Osteoblast (primary cell): ENCODE measurements at places on chromosomes 7 and 10. TPM values are rescaled to one million over a fixed set of nuclear protein-coding genes. Genes with fewer than 3 reads are reported as not detected.

The LIPN gene
- not detected in 2 replicates for total RNA-seq

- no peak overlapping the region for H3K27ac ChIP-seq
- H3K27me3 ChIP-seq: no peaks in the 10 kb centered on the region
- H3K4me1 ChIP-seq: no peaks in the 10 kb centered on the region
- no peak for DNase-seq
- no peak overlapping the region for H3K4me3 ChIP-seq
Measured at GRCh38 chr7:33369888-33370287, 240.5 kb downstream of the BBS9 start.

DNA sequence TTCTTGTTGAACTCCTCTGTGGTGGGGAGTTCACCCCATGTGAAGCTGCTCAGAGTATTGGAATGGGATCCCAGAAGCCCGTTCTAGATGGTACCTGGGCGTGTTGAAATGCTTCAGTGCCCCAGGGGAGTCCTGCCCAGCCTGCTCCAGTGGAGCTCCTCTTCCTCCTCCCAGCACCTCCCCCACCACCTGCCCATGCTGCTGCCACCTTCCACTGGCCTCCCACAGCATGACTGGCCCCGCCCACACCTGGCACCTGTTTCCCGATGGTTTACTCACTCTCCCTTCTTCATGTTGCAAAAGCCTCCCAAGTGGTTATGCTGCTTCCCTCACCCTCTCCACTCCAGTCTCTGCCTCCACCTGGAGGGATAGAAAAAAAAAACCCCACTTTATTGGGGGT is 32.2 kb upstream of the PCBD1 start:
- DNase-seq: no peak
- H3K27ac ChIP-seq: no peak overlapping the region
- H3K27me3 ChIP-seq: peaks cover 13% of the 10 kb centered on the region
- no peak overlapping the region for H3K4me3 ChIP-seq
- H3K36me3 ChIP-seq: no peaks in the 10 kb centered on the region

DNA sequence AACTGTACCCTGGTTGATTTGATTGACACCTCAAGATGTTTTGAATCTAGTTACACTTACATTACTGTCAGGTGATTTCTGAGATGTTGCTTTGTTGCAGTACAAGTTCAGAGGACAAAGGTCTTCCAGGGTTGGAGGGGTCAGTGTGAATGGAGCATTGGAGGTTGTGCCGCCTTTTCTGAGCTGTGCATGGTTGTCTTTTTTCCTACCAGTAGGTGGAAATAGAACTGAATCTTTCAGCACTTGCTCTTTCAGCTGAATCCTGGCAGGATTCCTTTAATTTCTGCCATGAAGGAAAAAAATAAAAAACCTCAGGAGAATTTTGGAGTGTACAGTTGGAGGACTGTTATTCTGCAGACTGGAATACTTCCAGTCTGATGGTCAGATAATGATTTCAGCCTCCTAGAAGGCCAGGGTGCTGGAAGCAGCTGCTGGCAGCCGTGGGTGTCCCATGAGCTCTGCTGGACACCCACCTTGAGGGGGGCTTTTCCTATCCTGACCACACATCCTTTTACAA is 82.7 kb downstream of the PLCE1 start:
- H3K4me1 ChIP-seq: peaks cover 13% of the 10 kb centered on the region
- no peaks in the 10 kb centered on the region for H3K36me3 ChIP-seq
- H3K27ac ChIP-seq: no peak overlapping the region
- no peaks in the 10 kb centered on the region for H3K27me3 ChIP-seq

The ANKRD61 gene
- total RNA-seq: not detected in 2 replicates

The SEMA3D gene
- 0.59 and 0.72 TPM in 2 replicates for total RNA-seq

The CLDN4 gene
- total RNA-seq: 0.36 and 0.59 TPM in 2 replicates

DNA sequence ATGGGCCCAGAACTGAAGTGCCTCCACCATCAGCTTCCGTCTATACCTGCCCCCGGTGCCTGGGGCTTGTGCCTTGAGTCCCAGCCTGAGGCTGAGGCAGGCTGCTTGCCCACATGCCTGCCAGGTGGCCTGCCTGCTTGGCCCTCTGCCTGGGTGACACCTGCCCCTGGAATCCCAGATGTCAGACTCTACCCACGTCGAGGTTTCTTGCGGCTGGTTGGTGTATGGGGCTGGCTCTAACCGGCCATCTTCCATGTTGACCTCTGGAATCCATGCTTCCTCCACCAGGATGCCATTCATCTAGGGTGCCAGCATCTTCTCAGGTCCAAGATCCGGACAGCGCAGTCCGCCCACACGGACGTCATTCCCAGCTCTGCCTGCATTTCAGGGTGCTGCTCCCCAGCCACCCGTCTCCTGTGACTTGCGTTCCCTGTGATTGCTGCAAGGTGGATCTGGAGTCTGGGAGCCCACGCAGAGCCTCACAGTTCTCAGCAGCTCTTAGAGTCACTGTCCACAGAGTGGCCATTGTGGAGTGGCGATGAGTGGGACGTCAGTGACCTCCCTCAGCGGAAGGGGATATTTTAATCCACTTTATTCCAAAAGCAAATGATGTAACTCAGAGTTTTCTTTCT is 298.1 kb downstream of the TCERG1L start:
- no peaks in the 10 kb centered on the region for H3K4me1 ChIP-seq
- H3K27ac ChIP-seq: no peak overlapping the region
- no peaks in the 10 kb centered on the region for H3K36me3 ChIP-seq
- H3K4me3 ChIP-seq: no peak overlapping the region

The GRID1 gene
- total RNA-seq: under 0.01 TPM in 1 of 2 replicates, not detected in the other

DNA sequence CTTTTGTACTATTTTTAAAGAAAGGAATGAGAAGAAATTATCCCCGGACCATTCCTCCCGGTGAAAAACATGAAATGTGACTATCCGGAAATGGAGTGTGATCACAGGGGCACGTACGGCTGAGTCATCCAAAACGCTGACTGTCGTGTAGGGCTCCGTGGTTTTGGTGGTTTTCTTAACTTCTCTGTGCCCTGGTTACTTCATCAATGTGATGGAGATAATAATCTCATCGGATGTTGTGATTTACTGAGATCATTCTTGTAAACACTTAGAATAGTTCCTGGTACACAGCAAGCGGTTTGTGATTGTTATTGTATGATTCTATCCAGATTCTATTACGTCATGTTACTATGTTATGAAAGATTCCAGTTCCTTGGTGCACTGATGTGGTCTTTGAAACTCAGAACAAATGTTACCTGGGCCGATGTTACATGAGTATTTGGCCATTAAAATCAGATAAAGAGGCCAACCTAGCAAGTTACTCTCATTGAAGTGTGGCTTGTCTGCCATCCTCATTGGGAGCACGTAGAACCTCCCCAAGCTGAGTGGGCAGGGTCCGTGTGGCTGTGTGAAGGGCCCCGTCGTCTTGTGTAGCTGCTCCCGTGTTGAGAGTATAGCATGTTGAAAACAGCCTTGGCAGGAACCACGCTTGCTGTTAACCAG is 99.5 kb downstream of the CAMK1D start:
- no peaks in the 10 kb centered on the region for H3K36me3 ChIP-seq
- peak overlapping the region; percentile 46 for H3K4me3 ChIP-seq
- no peaks in the 10 kb centered on the region for H3K27me3 ChIP-seq
- DNase-seq: peak; percentile 85
- H3K27ac ChIP-seq: peak overlapping the region; percentile 87

The ATRNL1 gene
- total RNA-seq: 1.2 and 1.4 TPM in 2 replicates

The MACC1 gene
- 0.29 and 0.36 TPM in 2 replicates for total RNA-seq

- peak overlapping the region; percentile 22 for H3K27ac ChIP-seq
- DNase-seq: no peak
- no peaks in the 10 kb centered on the region for H3K27me3 ChIP-seq
- H3K36me3 ChIP-seq: peaks cover 17% of the 10 kb centered on the region
- peaks cover 22% of the 10 kb centered on the region for H3K4me1 ChIP-seq
Measured at GRCh38 chr7:7221599-7222038, 39.3 kb downstream of the C1GALT1 start.

GRCh38 chr10:96576277-96576980 is 10.4 kb downstream of the TM9SF3 start:
- H3K36me3 ChIP-seq: peaks cover 7% of the 10 kb centered on the region
- H3K27ac ChIP-seq: no peak overlapping the region
- H3K27me3 ChIP-seq: no peaks in the 10 kb centered on the region
- no peaks in the 10 kb centered on the region for H3K4me1 ChIP-seq
- DNase-seq: no peak

GRCh38 chr7:158272509-158273137 is 315.0 kb downstream of the PTPRN2 start:
- no peak overlapping the region for H3K27ac ChIP-seq
- H3K4me1 ChIP-seq: no peaks in the 10 kb centered on the region
- no peaks in the 10 kb centered on the region for H3K36me3 ChIP-seq
- no peak overlapping the region for H3K4me3 ChIP-seq
- DNase-seq: peak; percentile 73

DNA sequence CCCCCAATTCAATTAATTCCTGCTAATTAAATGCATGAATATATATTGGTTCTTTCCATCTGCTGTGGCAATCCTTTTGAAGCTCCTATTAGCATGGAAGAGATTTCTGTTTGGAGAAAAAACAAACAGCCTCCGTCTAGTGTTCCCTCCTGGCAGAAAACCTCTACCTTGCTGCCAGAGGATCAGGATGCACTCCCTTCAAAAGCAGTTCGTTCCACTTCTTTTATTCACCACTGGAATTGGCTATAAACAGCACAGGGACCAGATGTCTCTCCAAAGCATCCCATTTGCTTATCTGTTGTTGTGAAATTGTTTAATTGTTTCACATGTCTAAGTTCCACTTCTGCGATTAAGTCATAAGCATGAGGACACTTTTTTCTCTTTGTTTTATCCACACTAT is 77.8 kb upstream of the PTN start:
- H3K27ac ChIP-seq: no peak overlapping the region
- no peaks in the 10 kb centered on the region for H3K27me3 ChIP-seq
- H3K36me3 ChIP-seq: no peaks in the 10 kb centered on the region

- no peaks in the 10 kb centered on the region for H3K27me3 ChIP-seq
- no peaks in the 10 kb centered on the region for H3K4me1 ChIP-seq
- H3K4me3 ChIP-seq: no peak overlapping the region
- H3K27ac ChIP-seq: no peak overlapping the region
- no peaks in the 10 kb centered on the region for H3K36me3 ChIP-seq
- DNase-seq: no peak
Measured at GRCh38 chr7:124124201-124124600, 91.3 kb upstream of the TMEM229A start.

GRCh38 chr7:41052201-41052600 is 650.7 kb downstream of the INHBA start:
- no peaks in the 10 kb centered on the region for H3K27me3 ChIP-seq
- no peak overlapping the region for H3K4me3 ChIP-seq
- peaks cover 4% of the 10 kb centered on the region for H3K4me1 ChIP-seq

DNA sequence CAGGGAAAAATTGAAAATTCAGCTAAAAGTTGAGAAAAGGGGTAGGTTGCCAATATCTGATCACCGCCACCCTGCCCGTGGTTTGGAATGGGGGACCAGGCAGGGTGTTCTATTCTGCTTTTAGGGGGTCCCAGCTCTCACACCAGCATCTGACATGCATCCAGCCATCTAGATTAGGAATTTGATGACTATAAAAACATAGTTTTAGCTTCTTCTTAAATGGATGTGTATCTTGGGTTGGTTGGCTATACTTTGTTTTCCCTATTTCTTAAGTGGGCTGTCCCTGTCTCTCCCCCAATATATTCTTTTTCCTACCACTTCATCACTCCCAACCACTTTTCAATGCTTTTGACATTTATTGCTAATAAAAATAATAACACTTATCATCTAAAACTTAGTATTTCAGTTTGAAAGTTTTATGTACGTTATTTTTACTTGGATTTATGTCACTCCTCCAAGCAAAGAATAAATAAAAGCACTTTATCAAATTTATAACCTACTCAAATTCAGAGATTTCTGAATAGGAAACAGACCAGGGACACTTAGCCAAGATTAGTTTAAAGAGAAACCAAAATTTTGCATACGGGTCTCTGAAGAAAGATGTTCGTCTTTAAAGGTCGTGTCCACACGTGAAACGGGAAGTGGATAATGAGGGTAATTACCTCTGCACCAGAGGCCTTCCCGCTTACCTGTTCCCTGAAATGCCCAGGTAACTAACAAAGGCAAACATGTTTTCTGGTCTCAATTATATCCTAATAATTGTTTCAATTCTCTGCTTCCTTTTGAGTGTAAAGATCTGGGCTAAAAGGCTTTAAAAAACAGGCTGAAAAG is 233.2 kb upstream of the AUTS2 start:
- no peaks in the 10 kb centered on the region for H3K4me1 ChIP-seq
- H3K36me3 ChIP-seq: no peaks in the 10 kb centered on the region
- no peak for DNase-seq
- no peaks in the 10 kb centered on the region for H3K27me3 ChIP-seq
- no peak overlapping the region for H3K27ac ChIP-seq
- no peak overlapping the region for H3K4me3 ChIP-seq

DNA sequence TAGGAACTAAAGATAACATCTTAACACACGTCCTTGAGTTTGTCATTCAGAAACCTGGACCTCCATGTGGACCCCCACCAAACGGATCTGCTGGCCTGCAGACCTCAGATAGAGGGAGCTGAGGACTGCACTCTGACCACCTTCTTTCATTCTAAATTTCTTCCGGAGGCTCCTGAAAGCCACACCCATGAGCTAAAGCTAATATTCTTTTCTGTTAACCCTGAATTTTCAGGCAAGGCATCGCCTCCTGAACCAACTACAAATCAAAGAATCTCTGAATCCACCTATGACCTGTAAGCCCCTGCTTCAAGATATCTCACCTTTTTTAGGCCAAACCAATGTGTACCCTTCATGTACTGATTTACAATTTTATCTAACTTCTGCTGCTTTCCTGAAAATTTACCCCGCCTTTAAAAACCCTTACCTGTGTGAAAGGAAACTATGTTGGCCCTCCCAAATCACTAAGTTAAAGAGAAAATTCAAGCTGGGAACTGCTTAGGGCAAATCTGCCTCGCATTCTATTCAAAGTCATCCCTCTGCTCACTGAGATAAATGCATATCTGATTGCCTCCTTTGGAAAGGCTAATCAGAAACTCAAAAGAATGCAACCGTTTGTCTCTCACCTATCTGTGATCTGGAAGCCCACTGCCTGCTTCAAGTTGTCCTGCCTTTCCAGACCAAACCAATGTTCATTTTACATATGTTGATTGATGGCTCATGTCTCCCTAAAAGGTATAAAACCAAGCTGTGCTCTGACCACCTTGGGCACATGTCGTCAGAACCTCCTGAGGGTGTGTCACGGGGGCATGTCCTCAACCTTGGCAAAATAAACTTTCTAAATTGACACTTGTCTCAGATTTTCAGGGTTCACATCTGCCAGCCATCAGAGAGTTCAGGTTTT is 7.7 kb upstream of the MSMB start:
- no peaks in the 10 kb centered on the region for H3K36me3 ChIP-seq
- H3K27me3 ChIP-seq: no peaks in the 10 kb centered on the region
- no peak overlapping the region for H3K4me3 ChIP-seq
